ENCODE measurements at places on chromosomes 3 and 15.
A peak's percentile ranks its signal among the peaks of the same experiment; 100 is the strongest.

- DNase-seq = no peak
Observed at GRCh38 chr3:136664771-136665170, 87.4 kb downstream of the STAG1 start.

GRCh38 chr3:69748503-69748902, 9.2 kb downstream of the MITF start:
- no peak for DNase-seq

DNA sequence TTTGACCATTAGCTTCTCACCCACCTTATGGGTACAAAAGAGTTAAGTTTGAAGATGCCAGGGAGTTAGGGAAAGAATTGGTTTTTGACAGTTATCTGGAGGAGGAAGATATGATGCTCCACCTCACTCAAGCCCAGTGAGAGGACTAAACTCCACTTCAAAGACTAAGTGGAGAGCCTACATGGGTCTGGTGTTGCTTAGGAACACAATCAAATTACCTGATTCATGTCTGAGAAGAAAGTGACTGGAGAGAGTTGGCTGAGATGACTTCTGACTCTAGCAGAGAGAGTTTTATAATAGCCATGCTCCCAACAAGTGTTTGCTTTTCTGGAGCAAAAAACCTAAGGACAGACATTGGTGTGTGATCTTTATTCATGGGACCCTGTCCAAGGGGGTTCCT, 43.3 kb downstream of the SUCNR1 start:
- DNase-seq = no peak

GRCh38 chr3:49018707-49019006, 277 bp upstream of the DALRD3 start:
- DNase-seq = no peak

DNA sequence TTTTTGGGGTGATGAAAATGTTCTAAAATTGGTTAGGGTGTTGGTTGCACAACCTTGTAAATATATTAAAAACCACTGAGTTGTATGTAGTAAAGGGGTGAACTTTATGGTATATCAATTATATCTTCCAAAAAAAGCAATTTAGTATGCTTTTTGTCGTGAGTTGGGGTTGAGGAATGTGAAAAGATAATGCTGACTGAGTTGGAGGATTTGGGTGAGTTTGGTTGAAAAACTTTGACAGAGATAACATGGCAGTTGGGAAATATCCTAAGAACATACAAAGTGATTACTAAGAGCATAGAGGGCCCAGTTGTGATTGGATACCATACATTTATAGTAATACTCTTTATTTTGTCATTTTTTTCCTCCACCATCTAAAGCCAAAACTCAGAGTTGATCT, 33.6 kb downstream of the HMG20A start:
- no peak for DNase-seq

GRCh38 chr3:142134799-142135325, 14.5 kb downstream of the TFDP2 start:
- DNase-seq = no peak

DNA sequence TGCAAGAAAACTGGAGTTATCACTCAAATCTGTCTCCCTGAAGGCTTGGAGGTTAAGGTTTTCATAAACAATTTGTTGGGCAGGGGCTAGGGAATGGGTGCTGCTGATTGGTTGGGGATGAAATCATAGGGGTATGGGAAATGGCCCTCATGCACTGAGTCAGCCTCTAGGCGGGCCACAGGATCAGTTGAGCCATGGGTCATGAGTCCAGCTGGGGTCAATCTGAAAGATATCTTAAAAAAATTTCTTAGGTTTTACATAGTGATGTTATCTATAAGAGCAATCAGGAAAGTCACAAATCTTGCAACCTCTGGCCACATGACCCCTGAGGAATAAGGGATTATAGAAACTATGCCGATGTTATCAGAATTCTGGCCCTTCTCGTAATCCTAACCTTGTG, 491.7 kb downstream of the ZIC1 start:
- DNase-seq = no peak

DNA sequence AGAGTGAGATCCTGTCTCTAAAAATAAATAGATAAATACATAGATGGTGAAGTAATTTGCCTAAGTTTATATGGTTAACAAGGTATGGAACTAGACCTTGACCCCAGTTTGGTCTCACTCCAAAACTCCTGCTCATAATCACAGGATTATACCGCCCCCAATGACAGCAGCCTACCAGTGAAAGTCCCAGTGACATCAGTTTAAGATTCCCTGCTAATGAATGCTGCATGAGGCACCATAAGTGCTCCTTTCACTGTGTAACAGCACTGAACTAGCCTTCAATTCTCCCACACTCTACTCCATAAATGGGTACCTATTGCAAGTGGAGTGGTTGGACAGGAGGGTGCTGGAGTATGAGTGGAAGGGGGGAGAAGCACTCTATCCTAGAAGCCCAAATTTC, 23.7 kb upstream of the THSD4 start:
- DNase-seq = no peak

GRCh38 chr3:171133796-171134569, 107.5 kb upstream of the SLC2A2 start:
- no peak for DNase-seq

DNA sequence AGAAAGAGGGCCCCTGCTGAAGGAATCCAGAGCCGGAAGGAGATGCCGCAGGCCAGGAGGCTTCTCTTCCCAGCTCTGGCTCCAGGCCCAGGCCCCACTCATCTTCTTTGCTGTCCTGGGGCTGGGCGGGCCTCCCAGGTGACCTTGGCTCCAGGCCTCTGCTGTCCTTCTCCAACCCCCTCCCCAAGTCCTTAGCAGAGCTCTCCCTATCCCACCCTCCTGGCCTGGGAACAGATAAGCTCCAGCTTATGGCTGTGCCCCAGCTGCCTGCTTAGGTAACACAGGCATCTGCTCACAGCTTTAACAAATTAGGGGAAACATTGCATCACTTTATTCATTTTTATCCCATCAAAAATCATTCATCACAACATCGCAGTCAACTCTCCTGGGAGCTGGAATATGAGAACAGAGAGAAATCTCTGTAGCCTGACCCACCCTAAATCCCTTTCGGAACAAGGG, 86.9 kb downstream of the SEMA5B start:
- no peak for DNase-seq

GRCh38 chr3:127970966-127971592, 56.0 kb downstream of the KBTBD12 start:
- peak; percentile 77 for DNase-seq

DNA sequence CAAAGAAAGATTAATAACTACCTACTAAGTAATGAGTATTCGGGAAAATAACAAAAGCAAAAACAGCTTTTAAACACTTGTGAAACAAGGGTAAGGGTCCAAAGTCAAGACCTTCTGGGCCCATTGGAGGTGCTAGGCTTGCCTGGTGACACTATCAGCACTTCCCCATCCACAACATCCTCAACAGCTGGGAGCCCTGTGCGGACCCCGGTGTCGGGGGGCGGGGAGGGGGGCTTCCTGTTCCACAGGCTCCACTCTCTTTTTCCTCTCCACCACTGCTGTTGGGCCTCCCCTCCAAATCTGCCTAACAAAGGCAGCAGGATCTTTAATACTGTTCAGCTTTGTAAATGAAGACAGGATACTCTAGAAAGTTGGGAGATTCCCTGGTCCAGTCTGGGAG, 21.6 kb downstream of the NGRN start:
- DNase-seq = no peak

DNA sequence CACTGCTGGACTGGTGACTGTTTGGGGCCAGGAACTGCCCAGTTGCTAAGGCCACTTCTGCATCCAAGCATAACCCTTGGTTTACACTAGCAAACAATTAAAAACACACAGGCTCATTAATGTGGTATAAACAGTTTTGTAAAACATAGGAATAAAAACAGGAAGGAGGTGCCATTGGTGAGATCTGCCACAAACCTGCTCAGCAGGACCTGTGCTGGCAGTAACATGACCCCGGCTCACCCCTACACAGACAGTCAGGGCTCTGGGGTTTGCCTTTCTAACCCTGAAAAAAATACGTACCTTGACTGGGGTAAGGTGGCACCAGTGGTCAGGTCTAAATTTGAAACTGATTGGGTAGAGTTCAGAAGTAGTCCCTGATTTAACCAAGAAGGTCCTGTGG, 76.2 kb downstream of the ATP1B3 start:
- DNase-seq = no peak

DNA sequence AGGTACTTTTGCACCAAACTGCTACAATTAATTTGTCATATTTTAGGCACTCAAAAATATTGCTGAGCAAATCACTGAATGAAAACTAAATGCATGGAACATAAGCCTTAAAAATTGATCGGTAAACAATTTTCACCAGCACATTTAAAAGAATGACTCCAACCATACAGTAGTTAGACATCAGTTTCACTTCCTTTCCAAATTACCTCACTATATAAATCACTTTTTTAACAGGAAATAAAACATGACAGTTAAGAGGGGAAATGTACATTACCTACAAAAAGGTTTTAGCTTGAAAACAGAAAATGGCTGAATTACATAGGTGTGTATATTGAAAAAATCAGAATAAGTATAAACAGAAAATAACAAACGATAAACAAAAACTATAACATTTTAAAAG, 108.4 kb downstream of the SERPINI1 start:
- DNase-seq = no peak

GRCh38 chr3:124831628-124832199, 55.5 kb downstream of the ITGB5 start:
- DNase-seq = no peak

GRCh38 chr15:62165793-62166375, 799 bp upstream of the C2CD4B start:
- no peak for DNase-seq

DNA sequence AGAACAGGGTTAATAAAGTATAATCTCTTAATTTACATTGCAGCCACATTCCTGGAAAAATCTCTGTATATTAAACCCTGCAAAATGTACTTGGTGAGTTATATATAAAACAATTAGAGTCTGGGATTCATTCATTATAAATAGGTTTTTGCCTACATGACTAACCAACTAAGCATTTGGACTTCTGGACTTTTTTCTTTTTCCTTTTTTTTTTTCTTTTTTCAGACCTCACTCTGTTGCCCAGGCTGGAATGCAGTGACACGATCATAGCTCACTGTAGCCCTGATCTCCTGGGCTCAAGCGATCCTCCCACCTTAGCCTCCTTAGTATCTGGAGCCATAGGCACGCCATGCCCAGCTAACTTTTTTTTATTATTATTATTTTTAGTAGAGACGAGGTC, 4.5 kb downstream of the DNAJC13 start:
- no peak for DNase-seq

GRCh38 chr15:101437618-101438481, 51.7 kb downstream of the PCSK6 start:
- no peak for DNase-seq

DNA sequence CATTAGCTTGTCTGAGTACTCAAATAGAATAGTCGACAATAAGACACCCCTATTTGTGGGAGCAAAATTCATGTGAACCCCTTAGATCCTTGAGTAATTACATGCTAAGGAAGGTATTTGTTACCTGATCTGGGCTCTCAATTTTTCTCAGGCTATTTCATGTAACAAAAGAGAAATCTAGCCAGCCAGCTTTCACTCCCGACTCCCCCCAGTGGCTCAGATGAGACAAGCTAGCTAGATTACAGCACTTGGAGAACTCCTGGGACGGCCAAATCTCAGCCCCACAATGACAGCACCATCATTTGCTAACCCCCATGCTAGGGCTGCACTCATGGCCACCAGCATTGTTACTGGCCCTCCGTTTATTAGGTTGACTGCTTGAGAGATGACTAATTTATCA, 41.3 kb downstream of the GLDN start:
- DNase-seq = peak; percentile 28

- no peak for DNase-seq
Observed at GRCh38 chr15:29888646-29889045, 66.4 kb upstream of the TJP1 start.

DNA sequence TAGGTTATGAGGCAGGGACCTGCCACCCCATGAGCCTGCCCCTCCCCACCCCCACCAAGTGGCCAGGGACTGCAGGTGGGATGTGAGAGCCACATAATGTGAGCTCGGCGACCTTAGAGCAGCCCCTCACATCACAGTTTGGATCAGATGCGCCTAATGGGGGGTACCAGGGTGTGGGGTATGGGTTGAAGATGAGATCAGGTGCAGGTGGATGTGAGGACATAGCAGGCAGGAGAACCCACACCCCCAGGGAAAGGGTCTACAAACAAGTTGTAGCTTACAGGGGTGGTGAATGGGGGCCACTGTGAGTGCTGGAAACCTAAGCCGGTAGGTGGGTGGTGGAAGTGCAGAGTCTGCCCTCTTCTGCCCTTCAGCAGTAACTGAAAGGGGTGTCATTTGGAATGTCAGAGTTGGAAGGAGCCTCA, 94.0 kb downstream of the CORO2B start:
- DNase-seq = no peak

GRCh38 chr15:62858343-62858742, 184.2 kb upstream of the TPM1 start:
- no peak for DNase-seq

DNA sequence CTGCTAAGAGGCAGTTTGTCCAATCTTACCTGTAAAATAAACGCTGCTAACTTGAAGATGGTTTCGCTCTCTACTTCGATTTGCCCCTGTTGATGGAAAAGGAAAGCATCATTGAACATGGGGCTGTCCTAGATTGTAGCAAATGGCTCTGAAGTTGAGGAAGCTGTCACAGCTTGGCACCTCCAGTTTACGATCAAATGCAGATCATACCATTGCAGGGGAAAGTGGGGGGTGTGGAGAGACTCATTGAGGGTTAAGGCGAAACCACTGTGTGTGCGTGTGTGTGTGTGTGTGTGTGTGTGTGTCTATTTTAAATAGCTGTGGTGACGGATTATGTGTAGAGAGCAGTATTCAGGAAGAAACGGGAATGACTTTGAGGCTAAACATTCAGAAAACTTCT, 127.6 kb upstream of the LMOD3 start:
- no peak for DNase-seq

DNA sequence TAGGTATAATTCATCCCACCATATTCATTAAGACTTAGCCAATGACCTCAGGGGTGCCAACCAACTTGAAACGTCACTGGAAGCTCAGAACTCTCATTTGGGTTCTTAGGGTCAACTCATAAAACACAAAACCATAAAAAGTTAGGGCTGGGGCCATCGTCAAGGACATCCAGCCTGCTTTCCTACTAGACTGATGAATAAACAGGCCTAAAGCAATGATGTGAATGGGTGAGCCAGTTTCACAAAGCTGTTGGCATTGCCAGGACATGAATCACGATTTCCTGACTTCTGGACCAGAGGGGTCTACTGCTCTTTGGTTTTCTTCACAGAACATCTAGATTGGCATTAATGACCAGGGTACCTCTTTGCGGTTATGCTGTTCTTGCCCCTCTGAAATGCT, 64.7 kb downstream of the EOMES start:
- DNase-seq = no peak
